Non-pigmented ciliary epithelial cell (primary cell): ENCODE measurements at places on chromosomes 3 and 15.

- DNase-seq, result no peak
Observed at GRCh38 chr3:143551761-143552160, 296.5 kb downstream of the SLC9A9 start.

DNA sequence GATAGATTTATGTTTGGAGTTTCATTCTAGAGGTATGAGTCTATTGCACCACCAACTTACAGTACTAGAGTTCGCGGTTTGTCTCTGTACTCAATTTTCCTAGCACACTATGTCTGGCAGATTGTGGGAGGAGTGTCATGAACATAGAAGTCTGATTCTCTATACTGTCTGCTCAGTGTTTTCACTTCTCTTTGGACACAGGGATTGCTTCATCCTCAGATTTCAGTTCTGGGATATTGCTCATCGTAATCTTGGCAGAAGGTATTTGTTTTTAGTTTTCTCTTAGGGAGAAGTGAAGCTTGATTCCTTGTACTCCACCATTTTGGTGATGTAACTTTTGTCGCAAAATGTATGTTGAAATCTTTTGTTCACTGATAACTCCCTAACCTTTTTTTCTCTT lies 27.8 kb upstream of the AZI2 start:
- DNase-seq, result no peak

- DNase-seq, result no peak
Observed at GRCh38 chr3:25781758-25782594, 1.3 kb downstream of the NGLY1 start.

DNA sequence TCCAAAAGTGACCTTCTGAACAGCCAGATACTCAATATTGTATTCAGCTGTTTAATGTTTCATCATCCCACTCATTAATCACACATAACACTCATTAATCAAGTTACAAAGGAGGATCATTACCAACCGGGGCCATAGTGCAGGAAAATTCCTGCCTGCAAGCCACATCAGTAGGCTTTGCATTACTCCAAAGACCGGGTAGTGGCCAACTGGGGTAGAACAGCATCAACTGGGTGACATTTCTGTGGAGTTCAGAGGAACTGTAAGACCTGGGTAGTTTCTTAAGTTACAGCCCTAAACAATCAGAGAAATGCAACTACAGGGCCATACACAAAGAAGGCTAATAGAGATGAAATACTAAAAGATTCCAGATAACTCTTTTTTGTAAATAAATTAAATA lies 253.1 kb downstream of the WDR72 start:
- DNase-seq, result no peak

DNA sequence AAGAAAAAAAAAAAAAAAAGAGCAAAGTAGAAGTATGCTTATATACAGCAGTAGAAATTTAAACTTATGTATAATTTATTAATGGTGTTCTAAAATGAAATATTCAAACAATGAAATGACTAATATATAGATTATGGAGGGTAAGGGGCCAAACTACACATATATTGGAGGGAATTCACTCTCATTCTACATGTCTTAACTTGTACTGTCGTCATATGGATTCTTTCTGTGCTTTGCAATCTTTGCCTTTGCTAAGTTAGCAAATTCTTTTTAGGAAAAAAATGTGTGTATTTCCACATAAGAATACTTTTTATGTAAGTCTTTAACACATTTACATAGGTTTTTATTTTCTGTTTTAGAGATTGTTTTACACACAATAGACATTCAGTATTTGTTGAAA lies 118.9 kb upstream of the MBNL1 start:
- DNase-seq, result no peak
